AG09309 (cell line): ENCODE measurements at places on chromosomes 13 and 19.

- DNase-seq = no peak
Observed at GRCh38 chr13:109812382-109812781, 26.0 kb upstream of the IRS2 start.

DNA sequence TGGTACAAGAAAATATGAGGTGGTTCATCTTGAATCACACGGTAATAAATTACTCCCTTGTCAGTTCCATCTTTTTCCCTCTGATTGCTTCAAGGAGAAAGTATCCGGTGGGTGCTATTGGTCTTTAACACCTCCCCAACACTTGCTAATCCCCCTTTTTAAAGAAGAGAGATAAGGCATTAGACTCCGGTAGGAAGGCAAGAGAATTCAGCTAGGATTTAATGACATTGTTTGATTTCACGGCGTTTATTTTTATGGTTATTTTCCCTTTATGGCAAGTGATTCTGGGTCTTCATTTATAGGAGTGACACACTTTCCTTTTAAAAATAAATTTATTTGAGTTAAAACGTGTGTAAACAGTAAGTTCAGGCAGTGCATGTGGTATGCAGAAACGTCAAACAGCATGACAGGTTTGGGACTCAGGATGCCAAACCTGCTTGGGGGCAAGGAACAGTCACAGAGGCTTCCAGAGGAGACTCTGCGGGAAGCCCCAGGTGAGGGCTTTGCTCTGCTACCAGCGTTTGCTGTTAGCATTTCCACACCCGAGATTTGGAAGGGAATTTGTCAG, 36.5 kb downstream of the TSHZ3 start:
- DNase-seq = no peak

GRCh38 chr13:97339988-97340749, 93.8 kb upstream of the RAP2A start:
- no peak for DNase-seq

GRCh38 chr13:71864094-71864985, 2.7 kb downstream of the DACH1 start:
- no peak for DNase-seq

DNA sequence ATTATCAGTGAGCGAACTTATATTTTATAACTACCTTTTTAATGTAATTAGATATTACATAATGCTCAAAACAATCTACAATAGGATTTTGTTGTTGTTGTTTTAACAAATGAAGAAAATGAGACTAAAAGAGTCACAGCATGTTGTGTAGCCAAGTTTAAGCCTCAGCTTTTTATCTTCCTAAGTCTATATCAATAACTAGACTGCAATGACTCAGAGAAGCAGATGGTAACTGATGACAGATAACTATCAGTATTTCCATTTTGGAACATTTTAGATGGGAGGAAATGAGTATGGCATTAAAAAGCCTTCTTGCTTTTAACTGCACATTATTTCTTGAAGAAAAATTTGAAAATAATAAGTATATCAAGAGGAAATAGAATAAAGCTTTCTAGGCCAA, 825.2 kb downstream of the SLITRK1 start:
- no peak for DNase-seq

GRCh38 chr13:68173111-68173510, 943.0 kb upstream of the PCDH9 start:
- DNase-seq = no peak

- no peak for DNase-seq
Observed at GRCh38 chr13:51153527-51153926, 42.5 kb upstream of the C13orf42 start.

- no peak for DNase-seq
Observed at GRCh38 chr13:57948884-57949283, 317.3 kb downstream of the PCDH17 start.

- no peak for DNase-seq
Observed at GRCh38 chr13:38044067-38044466, 174.5 kb upstream of the TRPC4 start.

GRCh38 chr13:71580614-71581013, 286.4 kb downstream of the DACH1 start:
- no peak for DNase-seq

DNA sequence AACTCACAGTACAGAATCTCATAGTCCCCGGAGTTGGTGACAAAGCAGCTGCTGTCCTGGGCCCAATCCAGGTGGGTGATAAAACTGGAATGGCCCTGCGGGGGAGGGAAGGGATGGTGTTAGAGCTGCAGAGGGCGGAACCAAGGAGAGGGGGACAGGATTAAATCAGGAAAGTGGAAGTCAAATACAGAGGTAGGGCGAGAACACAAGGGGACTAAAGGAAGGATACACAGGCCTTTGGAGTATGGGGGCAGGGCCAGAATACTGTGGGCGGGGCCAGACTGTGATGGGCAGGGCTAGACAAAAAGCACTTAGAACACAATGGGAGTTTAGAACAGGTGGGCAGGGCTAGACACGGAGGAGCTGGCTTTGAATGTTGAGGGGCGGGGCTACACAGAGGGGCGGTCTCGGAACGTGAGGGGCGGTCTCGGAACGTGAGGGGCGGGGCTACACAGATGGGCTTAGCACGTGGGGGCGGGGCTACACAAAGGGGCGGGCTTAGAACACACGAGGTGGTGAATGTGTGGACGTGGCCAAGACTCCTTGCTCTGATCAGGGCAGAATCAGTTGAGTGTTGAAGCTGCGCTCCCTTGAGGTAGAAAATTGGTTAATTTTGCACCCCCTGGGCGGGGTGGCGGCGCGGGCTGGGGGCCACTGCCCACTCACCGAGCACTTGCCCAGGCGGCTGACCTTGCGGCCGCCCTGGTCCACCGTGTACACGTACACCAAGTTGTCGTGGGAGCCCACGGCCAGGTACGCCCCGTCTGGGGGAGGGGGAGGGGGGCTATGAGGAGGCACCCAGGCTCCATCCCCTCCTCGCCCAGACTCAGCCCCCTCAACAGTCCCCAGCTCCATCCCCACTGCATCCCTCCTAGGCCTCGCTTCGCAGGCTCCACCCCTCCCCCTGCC, 14.0 kb upstream of the GPR4 start:
- DNase-seq = no peak

- no peak for DNase-seq
Observed at GRCh38 chr13:109123971-109124370, 494.6 kb downstream of the MYO16 start.

DNA sequence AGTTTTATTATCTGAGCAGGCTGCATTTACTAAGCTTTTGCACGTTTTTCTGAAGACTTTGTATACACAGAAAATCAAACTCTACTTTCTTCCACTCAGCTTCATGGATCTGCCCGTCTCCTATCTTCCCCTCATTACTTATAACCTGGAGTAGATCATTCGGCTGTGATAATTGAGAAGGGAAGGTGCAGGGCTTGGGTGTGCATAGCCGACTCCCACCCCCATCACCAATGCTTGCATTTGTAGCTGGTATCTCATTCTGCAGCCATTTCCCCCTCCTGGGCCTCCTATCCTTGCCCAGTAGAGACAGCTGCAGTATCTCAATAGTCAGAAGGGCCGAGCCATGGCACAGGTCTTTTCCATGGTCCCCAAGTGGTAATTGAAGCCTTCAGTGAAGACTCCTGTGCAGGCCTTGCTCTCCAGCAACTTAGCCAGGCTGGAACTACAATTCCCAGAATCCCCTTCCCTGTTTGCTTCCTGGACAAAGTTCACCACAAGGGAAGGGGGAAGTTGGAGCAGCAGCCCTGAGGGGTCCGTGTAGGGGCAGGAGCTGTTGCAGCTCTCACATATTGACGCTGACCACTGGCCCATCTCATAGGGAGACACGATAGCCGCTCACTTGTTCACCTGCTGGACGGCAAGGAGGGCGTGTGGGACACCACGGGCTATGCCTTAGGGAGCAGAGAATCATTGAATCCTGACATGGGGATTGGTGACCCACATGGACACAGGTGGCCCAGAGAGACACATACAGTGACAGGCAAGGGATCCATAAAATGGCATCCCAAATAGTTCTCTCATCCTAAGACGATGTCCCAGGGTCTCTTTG, 2.1 kb upstream of the SIGLEC8 start:
- DNase-seq = no peak

DNA sequence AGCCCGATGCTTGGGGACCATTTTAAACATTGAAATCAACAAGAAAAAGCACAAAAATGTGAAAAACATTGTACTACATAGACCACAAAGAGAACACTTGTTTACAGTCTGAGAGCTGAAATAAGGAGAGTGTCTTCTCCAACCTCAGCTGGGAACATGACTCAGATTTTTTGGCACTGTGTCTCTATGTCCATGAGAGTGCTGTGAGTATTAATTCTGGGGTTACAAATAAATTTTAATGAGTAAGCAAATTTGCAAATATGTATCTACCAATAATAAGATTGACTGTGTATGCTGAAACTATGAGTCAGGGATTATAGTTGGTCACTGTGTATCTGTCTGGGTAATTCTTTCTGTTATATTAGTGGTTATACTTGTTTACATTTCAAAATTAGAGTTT, 174.0 kb downstream of the DCT start:
- no peak for DNase-seq

- DNase-seq = peak; percentile 55
Observed at GRCh38 chr19:53333463-53334449, at the start of gene ZNF845. TSS of gene ZNF845 (plus strand) at chr19:53333749. CDS start at chr19:53341308, 7,559 bp downstream.

DNA sequence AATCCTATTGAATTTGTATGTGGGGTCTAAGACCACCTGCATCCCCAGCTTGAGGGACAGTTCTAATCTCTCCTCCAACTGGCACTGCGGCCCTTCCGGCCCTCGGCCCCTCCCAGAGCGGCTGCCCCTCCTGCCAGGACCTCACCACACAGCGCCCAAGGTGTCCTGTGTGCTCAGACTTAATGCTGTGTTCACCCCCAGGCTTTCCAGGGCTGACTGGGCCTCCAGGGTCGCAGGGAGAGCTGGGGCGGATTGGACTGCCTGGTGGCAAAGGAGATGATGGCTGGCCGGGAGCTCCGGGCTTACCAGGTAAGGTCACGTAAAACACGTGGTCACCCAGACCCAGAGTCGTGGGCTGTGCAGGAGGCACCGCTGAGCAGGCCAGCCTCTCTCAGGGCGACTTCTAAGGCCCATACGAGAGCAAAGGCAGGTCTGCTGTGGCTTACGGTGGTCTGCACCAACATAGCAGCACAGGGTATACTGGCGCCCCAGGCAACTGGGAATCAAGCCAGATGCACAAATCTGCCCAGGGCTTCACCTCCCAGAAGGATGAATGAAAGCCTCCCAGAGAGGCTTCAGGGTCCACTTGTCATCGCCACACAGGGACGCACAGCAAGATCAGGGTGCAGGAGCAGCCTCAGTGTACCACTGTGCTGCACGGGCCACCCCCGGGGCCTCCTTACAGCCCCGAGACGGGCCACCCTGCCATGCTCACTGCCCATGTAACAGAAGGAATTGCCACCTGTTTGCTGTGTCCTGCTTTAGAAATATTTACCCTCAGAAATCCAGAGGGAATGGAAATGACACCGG, 69.4 kb downstream of the RAB20 start:
- no peak for DNase-seq

DNA sequence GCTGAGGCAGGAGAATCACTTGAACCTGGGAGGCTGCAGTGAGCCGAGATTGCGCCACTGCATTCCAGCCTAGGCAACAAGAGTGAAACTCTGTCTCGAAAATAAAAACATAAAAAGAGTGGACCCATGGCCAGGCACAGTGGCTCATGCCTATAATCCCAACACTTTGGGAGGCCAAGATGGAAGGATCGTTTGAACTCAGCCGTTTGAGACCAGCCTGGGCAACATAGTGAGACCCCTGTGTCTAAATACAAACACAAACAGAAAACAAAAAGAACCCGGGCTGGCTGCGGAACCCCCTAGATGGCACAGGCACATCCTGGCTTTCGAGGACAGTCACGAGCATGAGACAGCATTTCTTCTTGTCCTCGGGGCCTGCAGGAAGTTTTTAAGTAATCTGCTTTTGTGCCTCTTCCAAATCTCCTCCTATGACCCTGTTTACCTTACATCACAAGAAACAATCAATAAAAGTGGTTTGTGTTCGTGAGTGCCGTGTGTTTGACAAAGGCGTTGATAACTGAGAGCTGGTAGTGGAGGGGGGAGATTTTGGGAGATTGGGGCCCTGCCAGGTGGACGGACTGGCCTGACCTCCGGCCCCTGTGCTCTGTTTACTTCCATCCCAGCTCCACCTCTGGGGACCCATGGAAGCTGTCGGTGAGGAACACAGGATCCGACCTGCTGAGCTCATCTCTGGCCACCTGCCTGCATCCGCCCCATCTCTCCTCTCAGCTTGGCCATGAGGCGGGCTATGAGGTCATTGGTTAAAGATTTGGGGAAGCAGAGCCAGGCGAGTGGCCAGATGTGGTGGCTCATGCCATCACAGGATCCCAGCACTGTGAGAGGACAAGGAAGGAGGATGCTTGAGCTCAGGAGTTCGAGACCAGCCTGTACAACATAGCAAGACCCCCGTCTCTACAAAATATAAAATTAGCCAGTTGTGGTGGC, 5.9 kb upstream of the GDF15 start:
- DNase-seq = no peak

- DNase-seq = no peak
Observed at GRCh38 chr19:22935151-22935550, 67.8 kb downstream of the ZNF728 start.

GRCh38 chr19:41339936-41340335, 13.8 kb downstream of the TGFB1 start:
- no peak for DNase-seq

- DNase-seq = no peak
Observed at GRCh38 chr19:7515645-7516151, at the start of gene ZNF358. TSS of gene ZNF358 (plus strand) at chr19:7516103. CDS start at chr19:7519243, 3,140 bp downstream.

DNA sequence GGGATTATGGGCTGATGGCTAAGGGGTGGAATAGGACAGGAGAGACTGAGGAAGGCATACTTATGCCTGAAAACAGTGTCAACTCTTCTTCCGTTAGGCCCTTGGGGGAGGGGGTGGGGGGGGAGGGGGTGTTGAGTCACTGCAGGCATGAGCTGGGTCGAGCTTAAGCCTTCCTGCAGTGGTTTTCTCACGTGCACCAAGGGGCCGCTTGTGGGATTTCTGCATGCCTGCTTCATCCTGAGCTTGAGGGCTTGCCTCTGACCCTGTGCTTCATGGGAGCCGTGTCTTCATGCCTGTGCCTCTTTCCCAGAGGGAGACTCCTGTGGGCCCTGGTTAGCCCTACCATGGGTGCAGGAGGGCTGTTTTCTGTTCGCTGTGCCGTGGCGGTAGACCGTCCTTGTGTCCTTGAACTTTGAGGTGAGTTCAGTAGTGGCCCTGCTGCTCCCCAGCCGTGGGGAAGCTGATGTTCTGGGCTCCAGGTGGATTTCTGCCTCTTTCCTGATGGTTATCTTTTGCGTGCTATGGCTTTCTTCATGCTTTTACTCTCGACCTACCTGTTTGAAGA, 186.1 kb downstream of the PCCA start:
- DNase-seq = no peak

- no peak for DNase-seq
Observed at GRCh38 chr19:38389101-38389925, 816 bp downstream of the SPRED3 start.

DNA sequence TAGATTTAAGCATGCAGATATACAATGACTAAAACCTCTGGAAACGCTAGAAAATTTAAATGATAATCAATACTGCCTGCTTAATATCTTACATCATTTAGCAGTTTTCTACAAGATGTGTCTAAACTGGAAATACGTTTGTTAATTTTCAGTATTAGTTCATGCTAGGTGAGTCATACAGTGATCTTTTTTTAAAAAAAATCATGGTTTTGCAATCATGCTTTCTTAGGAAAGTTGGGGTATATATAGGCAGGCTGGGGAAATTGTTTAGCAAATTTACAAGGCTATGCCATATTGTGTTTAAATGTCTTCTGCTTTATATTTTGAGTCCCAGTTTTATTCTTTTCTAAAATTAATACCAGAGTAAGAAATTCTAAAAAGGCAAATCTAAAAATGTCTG, 245.4 kb upstream of the SPRY2 start:
- DNase-seq = no peak

GRCh38 chr13:66888698-66889097, 341.4 kb downstream of the PCDH9 start:
- DNase-seq = no peak
